ENCODE measurements at places on chromosomes 4 and X.

GRCh38 chr4:114161809-114162208, 182.4 kb upstream of the ARSJ start:
- DNase-seq, result no peak

GRCh38 chr4:184056877-184057276, 151.8 kb downstream of the STOX2 start:
- DNase-seq, result no peak

DNA sequence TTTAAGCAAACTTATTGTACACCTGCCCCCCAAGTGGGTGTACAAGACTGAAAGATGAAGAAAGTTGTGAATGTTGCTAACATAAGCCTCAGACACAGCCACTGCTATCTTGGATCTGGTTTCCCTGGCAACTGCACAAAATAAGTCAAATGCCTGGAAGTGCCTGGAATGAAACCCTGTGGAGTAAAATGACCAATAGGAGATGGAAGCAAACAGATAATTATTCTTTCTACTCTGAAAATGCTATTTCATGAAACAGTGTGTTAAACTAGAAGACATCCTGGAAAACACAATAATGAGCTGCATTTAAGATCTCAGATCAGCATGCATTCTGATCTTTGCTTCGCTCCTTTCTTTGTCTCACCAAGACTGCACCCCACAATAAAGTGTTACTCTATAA, 1016.0 kb downstream of the ARAP2 start:
- no peak for DNase-seq

- no peak for DNase-seq
Measured at GRCh38 chr4:186095406-186095805, 9.1 kb upstream of the FAM149A start.

GRCh38 chrX:26352891-26353430, 137.0 kb downstream of the MAGEB5 start:
- no peak for DNase-seq

GRCh38 chr4:80225595-80225994, 28.3 kb downstream of the PRDM8 start:
- DNase-seq, result no peak

DNA sequence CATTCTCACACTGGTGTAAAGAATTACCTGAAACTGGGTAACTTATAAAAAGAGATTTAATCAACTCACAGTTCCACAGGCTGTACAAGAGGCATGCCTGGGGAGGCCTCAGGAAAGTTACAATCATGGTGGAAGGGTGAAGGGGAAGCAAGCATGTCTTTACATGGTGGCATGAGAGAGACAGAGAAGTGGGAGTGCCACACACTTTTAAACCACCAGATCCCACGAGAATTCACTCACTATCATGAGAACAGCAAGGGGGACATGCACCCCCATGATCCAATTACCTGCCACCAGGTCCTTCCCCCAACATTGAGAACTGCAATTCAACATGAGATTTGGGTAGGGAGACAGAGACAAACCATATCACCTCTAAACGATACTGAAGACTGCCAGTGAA, 23.0 kb downstream of the EPGN start:
- DNase-seq, result no peak

- no peak for DNase-seq
Measured at GRCh38 chr4:8917321-8917811, 45.7 kb upstream of the HMX1 start.

- DNase-seq, result no peak
Measured at GRCh38 chrX:12948495-12948894, 26.4 kb upstream of the TMSB4X start.

- no peak for DNase-seq
Measured at GRCh38 chr4:152780267-152780778, 569 bp downstream of the ARFIP1 start.

GRCh38 chrX:129634541-129634940, 20.2 kb downstream of the APLN start:
- no peak for DNase-seq

GRCh38 chr4:384311-385010, 46.8 kb downstream of the ZNF141 start:
- no peak for DNase-seq

DNA sequence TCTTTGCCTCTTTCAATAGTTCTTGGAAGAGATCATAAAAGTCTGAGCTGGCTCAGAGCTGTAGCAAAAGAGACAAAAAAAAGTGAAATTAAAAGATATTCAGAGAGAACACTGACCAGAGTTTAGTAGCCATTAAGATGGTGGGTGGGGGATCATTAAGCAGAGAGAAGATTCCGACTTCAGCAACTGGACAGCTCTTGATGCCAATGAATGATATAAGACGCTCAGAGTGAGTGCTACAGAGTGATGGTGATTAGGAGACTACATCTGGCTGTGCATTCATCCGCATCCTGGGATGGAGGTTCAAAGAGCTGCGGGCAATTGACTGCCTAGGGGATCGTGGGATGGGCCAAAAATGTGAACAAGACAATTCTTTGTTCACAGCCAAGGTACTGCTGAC, 178.5 kb downstream of the PACRGL start:
- no peak for DNase-seq

GRCh38 chrX:39011454-39012221, 210.4 kb downstream of the MID1IP1 start:
- DNase-seq, result no peak

DNA sequence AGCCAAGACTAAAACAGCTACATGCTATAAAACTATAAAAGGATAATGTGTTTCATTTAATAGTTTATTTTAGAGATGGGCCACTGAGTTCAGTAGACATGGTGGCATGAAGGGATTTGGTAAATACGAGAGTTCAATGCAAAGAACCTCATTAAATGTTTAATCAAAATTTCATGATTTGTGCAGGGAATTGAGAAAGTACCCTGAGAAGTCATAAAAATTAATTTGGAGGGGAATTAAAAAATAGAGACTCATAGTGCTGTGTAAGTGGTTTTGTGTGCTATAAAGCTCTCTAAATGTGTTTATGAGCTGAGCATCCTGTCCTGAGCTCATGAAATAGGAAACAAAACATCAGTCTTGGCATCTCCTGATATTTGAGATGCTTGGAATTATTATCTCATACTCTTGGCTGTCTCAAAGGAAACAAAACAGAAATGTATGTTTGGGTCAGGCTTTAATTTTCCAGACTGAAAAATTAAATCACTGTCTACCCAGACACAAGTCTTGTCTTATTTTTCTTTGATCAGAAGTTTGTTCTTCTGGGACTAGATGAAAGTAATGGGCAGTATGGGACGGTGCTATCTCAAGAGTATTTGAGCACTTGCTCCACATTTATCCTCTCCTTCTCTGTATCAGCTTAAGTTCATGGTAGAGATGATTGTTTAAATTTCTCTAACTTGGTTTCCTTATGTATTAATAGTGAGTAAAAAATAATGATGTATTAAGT, 38.0 kb upstream of the EMCN start:
- no peak for DNase-seq

DNA sequence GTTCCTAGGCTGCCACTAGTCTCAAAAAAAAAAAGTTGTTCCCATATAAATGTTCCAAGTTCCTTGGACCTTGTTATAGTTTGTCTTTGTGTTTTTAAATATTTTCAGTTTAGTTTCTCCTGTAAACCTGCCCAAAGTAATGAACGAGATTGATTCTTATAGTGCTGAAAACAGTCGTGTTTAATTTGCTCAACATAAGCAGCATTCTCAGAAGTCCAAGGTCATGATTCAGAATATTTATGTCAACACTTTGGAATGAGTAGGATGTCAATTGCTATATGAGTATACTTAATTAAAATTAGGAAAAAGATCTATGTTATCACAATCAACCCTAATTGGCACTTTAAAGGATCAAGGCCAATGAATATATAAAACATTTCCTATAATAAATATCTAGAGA, 510.9 kb downstream of the PPP4R3C start:
- DNase-seq, result no peak

DNA sequence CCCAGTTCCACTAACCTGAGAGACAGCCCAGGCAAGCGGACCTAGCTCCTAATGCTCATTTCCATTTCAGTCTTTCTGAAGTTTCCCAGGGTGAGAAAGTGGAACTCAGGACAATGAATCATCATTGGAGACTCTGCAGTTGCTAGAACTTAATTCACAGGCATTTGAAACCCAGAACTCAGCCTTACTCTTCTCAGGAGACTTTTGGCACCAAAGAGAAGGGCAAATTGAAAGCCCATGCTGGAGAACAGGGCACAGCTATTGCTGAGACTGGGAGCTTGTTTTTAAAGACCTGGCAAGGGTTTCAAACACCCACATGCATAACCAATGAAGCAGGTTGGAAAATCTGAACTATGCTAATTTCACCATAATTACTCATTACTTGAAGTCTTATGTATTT, 36.0 kb downstream of the BST1 start:
- no peak for DNase-seq

- DNase-seq, result no peak
Measured at GRCh38 chr4:55732864-55733263, 86.7 kb upstream of the EXOC1L start.

DNA sequence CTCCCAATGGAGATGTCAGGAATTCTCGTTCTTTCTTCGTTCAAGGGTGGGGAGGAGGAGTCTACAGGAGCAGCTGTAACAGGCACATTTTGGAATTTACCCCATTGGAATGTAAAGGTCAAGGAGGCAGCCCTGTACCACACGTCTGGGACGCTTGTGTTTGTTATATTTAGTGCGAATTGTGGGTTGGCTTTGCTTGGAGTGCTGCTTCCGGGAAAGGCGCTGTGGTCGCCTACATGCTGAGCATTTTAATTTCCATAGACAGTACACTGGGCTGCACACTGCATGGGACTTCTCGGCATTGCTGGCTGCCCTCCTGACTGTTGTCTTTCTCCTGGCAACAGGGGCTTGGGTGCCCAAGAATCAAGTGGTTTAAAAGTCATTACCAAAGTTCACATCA, 12.8 kb downstream of the GYG2 start:
- no peak for DNase-seq

Data from stimulated activated CD4-positive, alpha-beta T cell treated with anti-CD3 and anti-CD28 coated beads, Interleukin-12 subunit alpha, Interleukin-12 subunit beta, amount 100 ng/mL, for 24 hours (primary cell).